ENCODE measurements at places on chromosomes 5 and 9.

DNA sequence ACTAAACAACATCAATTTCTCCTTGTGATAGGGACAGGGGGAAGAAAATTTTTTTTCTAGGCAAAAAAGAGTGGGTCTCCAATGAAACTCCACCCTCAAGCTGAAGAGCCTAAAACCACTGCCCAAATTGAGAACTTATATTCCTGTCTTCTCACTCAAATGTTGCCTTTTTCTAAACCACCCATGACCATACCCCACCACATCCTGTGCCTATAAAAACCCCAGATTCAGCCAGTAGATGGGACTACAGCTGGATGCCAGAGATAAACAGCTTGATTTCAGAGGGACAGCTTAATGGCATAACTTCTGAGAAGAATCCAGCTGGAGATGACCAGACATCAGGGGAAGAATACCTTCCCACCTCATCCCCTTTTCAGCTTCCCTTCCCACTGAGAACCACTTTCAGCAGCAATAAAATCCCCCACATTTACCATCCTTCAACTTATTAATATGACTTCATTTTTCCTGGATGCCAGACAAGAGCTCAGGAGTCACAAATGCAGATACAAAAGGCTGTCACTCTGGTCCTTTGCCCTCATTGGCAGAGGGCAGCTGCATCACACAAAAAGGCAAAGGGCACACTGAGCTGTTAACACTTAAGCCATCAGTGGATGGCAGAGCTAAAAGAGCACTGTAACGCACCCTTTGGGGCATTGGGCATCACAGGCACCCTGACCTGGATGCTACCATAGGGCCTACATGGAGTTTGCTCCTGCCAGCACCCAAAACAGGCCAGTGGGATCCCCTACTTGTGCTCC lies 972.5 kb upstream of the CTNND2 start:
- no peak for DNase-seq

DNA sequence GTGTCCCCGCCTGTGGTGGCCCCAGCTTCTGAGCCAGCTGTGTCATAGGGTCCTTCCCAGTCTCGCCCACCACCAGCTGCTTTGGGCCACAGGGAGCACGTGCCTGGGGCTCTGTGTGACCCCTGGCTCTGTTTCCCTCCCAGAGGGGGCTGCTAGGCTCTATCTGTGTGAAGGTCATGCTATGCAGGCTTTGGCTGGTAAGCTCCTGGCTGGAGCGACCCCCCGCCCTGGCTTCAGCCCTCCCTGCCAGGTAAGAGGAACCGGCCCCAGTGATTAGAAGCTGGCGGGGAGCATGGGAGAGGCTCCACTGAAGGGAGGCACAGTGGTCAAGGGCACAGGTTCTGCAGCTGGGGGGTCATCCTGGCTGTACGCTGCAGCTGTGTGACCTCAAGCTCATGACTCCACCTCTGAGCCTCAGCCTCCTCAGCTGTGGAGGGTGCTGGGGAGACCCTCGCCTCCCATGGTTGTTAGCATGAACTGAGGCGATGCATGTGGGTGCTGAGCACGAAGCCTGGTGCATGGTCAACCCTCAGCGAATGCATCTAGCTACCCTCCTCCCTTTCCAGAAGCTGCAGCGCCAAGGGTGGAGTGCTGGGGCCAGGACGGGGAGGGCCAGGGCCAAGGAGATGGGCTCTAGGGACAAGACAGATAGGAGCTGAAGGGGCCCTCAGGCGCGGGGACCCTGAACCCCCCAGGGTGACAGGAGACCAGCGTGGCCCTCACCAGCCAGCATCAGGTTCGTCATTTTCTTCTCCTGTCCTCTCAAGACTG lies 163.8 kb upstream of the MVB12B start:
- DNase-seq, result no peak

GRCh38 chr5:3190433-3190832 lies 405.2 kb upstream of the IRX1 start:
- no peak for DNase-seq

DNA sequence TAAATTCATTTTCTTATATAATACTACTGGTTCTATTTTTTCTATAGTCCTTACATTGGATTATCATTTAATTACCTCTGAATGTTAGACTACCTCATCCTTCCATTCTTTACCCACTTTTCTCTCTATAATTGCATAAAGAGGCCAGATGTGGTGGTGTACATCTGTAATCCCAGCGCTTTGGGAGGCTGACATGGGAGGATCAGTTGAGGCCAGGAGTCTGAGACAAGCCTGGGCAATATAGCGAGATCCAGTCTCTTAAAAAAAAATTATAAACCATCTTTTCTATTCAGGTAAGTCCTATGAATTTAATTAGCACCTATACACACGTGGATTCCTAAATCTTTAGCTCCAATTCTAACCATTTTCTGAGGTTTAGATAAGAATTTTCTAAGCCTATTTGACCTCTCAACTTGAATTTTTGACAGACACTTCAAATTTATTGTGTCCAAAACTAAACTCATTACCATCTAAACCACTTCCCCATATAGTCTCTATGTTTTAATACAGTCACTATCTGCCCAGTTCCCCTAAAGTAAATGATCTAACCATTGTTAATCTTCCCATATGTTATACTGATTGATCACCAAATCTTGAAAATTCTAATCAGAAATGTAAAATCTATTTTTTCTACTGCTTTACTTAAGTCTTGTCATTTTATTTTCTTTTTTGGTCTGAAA lies 33.0 kb upstream of the CHD1 start:
- DNase-seq, result no peak

DNA sequence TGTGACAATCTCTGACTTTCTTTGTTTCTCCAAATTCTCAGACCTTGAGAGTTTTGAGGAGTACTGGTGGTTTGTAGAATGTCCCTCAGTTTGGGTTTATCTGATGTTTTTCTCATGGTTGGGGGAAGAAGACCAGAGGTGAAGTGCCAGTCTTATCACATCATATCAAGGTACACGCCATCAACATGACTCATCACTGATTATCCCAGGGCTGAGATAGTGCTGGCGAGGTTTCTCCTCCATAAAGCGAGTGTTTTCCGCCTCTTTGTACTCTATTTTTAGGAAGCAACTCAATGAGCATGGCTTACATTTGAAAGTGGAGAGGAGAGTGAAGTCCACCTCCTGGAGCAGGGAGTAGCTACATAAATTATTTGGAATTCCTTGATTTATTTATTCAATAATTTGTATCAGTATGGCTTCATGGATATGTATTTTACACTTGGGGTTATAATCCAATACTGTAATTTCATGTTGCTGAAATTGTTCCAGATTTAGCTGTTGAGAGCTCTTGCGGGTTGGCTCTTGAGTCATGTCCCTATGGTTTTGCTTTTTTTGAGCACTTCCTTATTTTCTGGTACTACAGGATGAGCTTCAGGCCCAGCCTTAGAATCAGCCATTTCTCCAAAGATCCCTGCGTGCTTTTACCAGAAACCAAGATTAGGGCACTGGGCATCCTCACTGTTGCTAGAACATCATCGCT lies 23.9 kb downstream of the DCANP1 start:
- no peak for DNase-seq

DNA sequence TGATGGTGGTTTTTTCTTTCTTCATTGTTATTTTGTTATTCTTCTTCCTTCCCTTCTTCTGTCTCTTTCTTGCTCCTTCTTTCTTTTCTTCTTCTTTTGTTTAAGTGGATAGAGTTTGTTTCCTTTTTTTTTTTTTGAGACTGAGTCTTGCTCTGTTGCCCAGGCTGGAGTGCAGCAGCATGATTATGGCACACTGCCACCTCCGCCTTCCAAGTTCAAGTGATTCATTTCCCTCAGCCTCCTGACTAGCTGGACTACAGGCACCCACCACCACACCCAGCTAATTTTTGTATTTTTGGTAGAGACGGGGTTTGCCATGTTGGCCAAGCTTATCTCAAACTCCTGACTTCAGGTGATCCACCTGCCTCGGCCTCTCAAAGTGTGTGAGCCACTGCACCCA lies 40.3 kb downstream of the JAK2 start:
- DNase-seq, result no peak

- DNase-seq, result no peak
Measured at GRCh38 chr9:130143958-130144366, 28.2 kb upstream of the NCS1 start.

GRCh38 chr5:35009657-35010056 lies 38.1 kb downstream of the AGXT2 start:
- no peak for DNase-seq

GRCh38 chr5:83377131-83377865 lies 94.2 kb upstream of the VCAN start:
- DNase-seq, result no peak

- no peak for DNase-seq
Measured at GRCh38 chr5:53006911-53007890, 18.0 kb downstream of the ITGA2 start.

DNA sequence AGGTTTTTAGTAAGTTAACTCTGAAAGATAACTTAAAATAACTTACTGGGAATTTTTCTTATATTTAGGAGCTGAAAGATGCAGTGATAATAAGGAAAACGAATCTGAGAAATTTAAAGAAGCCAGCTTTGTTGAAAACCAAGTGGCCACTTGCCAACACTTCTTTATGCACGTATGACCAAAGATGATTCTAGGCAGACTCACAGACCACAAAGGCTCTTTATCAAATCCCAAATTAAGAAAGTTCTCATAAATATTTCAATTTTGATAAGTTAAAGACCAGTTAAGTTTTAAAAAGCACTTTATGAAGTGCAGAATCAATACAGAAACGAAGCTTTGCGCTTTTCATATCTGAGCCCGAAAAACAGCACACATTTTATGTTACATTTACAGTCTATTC lies 1.5 kb downstream of the AFF4 start:
- DNase-seq, result no peak

DNA sequence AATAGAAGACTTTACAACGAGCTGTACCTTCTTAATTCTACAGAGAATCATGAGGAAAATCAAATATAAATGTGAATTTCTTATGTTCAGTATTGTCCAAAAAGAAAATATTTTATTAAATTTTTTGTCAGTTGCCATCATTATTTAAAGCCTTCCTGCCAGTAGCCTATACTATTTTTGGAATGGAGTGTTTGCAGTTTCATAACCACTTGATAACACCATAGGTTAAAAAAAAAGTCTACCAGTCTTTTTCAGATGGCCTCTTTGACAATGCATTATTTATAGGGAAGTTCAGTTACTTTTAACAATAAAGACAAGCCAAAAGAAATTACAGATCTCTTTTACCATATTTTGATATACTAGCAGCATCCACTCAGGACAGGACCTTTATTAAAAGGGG lies 80.3 kb upstream of the CCDC152 start:
- no peak for DNase-seq

GRCh38 chr9:29830821-29831220 lies 2257.5 kb upstream of the C9orf72 start:
- no peak for DNase-seq

GRCh38 chr9:82923912-82924605 lies 138.9 kb downstream of the RASEF start:
- no peak for DNase-seq

- no peak for DNase-seq
Measured at GRCh38 chr9:36987891-36988290, 46.2 kb downstream of the PAX5 start.

GRCh38 chr5:167945542-167946384 lies 345.7 kb upstream of the WWC1 start:
- no peak for DNase-seq

DNA sequence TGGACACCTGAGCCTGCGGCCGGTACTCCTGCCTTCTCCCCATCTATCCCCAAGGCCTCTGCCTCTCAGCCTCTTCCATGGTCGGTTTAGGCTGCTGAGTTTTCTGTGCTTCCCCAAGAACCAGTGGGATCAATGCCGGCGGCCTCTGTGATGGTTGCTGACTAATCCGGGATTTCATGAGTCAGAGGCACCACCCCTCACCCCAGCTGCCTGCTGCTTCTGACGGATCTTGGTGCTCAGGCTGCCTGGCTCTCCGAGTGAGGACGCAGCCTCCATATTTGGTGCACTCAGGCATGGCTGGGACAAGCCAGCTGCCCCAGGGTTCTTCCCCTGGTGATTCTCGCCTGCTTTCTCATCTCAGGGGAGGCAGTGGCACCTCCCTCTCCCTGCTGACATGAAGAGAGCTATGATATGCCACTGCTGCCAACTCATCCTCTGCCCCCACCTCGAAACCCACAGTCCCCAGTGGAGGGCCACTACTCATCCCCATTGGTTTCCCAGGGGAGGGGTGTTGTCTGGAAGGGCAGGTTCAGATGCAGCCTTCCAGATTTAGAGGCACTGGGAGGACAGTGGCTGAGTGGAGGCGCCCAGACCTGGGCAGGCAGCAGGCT lies 3.3 kb upstream of the MAN1B1 start:
- DNase-seq, result no peak

DNA sequence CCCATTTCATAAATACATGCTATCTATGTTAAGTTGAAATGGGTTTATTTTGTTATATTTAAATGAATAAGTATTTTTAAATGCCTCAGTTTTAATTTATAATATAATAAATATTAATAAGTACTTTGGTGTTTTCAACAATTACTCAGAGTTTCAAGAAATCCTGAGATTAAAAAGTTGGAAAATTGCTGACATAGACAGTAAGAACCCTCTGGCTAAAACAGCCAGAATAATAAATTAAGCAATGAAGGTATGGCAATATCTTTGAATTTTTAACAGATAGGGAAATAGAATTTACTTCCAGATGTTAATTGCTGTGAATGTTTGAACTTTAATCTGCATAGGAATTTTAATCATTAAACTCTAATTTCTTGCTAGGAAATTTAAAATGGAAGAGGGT lies 83.6 kb downstream of the ZNF622 start:
- DNase-seq, result no peak
